ENCODE measurements at places on chromosomes 12 and 14.

GRCh38 chr14:31265701-31266398, 58.3 kb upstream of the HECTD1 start:
- DNase-seq, result no peak

GRCh38 chr12:98983647-98984046, 338.6 kb downstream of the APAF1 start:
- no peak for DNase-seq

DNA sequence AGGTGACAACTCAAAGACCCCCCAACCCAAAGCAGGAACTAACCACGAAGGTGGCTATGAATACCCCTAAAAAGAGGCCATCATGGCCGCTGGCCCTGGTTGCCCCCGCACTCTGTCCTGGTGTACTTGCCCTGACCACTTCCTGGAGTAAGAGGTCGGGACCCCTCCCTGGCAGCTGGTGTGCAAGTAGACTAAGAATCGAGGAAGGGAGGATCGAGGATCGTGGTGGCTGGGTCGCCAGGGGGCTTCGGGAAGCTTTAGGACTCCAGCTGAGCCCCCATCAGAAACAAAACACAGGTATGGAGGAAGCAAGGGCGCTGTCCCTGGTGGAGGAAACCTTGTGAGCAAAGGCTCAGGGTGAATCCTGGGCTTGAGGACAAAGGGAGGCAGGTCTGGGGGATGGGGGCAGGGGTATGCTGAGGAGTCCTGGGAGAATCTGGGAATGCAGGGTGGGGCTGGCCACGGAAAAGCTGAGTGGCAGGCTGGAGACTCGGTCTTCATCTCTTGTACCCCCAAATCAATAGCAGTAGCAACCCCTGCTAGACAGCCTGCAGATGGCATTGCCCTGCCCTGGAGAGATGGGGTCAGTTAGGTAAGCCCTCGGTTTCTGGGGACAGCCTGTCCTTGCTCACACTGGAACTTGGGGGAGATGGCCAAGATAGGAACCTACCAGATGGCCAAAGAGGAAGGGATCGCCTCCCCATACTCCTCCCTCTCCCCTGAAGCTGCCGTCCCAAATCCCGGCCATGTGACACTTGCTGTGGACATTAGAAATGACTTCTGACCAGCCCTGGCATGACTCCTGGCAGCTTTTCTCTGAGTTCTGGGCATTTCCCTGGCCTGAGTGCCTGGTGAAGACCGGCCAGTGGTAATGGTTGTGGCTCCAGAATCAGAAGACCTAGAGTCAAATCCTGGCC, 45.3 kb upstream of the ESRRB start:
- DNase-seq, result no peak

GRCh38 chr14:90692061-90692460, 124.2 kb downstream of the TTC7B start:
- DNase-seq, result no peak

DNA sequence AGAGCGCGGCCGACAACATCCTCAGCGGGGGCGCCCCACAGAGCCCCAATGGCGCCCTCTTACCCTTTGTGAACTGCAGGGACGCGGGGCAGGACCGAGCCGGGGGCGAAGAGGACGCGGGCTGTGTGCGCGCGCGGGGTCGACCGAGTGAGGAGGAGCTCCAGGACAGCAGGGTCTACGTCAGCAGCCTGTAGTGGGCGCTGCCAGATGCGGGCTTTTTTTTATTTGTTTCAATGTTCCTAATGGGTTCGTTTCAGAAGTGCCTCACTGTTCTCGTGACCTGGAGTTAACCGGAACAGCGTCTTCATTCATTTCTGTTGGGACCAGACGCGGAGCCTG, 103.8 kb upstream of the FKBP4 start:
- DNase-seq, result no peak

- DNase-seq, result no peak
These were observed 5.8 kb downstream of the SLC48A1 start for GRCh38 chr12:47778881-47779280.

DNA sequence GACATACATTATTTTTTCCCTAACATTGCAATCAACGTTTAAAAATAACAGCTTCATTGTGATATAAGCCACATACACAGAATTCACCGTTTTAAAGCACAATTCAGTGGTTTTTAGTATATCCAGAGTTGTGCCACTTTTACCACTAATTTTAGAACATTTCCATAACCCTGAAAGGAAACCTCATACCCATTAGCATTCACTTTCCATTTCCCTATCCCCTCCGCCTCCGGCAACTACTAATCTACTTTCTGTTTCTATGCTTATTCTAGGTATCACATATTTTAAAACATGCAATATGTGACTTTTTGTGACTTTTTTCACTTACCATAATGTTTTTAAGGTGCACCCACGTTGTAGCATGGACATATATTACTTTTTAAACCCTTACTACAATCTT, 55.6 kb upstream of the ISM2 start:
- DNase-seq, result no peak

GRCh38 chr12:73659802-73660201, 877.8 kb upstream of the ATXN7L3B start:
- no peak for DNase-seq

- DNase-seq, result no peak
These were observed 247.6 kb downstream of the EMP1 start for GRCh38 chr12:13444076-13444475.

DNA sequence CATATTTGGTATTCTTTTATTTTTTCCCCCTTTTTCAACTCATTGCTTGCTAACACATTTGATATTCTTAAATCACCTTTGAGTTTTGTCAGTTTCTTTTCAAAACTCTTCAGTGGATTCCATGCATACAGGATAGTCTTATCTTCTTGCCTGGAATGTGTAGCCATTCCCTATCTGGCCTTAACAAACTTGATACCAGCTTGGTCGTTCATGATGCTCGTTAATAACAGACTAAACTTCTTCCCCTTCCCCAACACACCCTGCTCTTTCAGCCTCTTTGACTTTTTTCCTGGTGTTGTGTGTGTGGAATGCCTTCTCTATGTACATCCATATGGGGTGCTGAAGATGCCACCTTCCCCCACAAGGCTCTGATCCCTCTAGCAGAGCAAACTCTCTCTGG, 17.7 kb upstream of the CALM1 start:
- no peak for DNase-seq

- peak; percentile 9 for DNase-seq
These were observed 95.9 kb downstream of the OTOGL start for GRCh38 chr12:80195074-80195726.

GRCh38 chr14:96284008-96284407, 28.0 kb downstream of the BDKRB1 start:
- no peak for DNase-seq

- DNase-seq, result no peak
These were observed 48.2 kb upstream of the DAAM1 start for GRCh38 chr14:59140106-59140843.

All from hippocampal formation (tissue), 2 donors.